Activated T-cell treated with anti-CD3 and anti-CD28 coated beads for 48 hours (primary cell): ENCODE measurements at places on chromosomes 2 and 18.

DNA sequence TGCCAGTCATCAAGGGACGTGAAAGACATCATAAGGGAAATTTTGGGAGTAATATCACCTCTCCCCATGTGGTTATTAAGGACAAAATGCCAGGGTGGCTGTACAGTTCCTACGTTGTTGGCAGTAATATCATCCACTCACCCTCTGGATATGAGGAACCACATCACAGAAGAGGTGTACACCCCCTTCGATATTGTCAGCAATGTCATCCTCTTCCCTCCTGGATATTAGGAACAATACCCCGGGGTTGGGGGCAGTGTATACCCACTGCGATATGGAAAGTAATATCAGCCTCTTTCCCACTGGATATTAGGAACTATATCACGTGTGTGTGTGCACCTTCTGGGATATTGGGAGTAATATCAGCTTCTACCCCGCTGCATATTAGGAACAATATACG, 1933.3 kb downstream of the SUCLG1 start:
- no peak for DNase-seq

DNA sequence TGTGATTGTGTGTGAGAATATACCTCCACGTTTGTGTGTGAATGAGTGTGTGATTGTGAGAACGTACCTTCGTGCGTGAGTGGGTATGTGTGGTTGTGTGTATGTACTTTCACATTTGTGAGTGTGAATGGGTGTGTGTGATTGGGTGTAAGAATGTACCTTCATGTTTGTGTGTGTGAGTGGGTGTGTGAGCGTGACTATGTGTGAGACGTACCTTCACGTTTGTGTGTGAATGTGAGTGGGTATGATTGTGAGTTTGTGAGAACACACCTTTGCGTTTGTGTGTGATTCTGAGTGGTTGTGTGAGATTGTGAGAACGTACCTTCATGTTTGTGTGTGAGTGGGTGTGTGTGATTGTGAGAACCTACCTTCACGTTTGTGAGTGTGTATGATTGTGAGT, 5.8 kb upstream of the ADCY3 start:
- DNase-seq, result no peak

- DNase-seq, result no peak
Observed at GRCh38 chr2:168753765-168754329, 48.6 kb upstream of the NOSTRIN start.

- DNase-seq, result no peak
Observed at GRCh38 chr18:24246143-24246542, 107.3 kb downstream of the CABYR start.

DNA sequence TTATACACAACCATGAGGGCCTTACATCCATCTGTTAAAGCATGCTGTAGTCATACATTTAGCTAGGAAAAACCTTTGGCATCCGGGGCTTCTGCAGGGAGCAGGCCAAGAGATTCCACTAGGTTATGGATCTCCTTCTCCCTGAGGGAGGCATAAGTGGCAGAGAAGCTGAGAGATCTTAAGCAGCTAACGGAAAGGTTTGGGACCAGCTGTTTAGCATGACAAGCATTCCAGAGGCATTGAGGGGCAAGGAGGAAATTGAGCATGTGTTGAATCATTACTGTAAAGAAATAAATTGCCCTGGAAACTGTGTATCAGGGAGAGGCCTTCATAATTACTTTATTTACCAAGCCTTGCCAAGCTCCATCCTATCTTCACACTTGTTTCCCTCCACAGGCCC, 643.1 kb downstream of the CNTNAP5 start:
- no peak for DNase-seq

DNA sequence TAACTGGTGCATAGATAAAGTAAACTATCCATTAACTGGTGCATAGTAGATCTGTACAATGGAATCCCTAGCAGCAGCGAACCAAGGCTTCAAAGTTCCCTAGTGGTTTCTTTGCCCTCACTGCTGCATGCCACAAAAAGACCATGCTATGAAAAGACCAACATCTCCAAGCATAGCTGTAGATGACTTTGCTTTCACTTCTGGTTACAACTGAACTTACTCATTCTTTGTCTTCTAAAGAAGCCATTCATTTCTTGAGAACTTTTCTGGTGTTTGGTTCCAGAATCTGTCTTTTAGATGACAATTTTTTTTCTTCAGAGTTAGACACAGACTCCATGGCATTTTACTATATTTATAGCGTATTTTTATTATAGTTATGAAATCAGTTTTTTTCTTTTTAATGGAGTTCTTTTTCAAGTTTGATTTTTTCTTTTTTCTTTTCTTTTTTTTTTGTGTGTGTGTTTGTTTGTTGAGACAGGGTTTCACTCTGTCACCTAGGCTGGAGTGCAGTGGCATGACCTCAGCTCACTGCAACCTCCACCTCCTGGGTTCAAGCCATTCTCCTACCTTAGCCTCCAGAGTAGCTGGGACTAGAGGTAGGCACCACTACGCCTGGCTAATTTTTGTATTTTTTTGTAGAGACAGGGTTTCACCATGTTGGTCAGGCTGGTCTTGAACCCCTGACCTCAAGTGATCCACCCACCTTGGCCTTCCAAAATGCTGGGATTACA, 63.6 kb downstream of the SLC35F5 start:
- DNase-seq, result no peak

DNA sequence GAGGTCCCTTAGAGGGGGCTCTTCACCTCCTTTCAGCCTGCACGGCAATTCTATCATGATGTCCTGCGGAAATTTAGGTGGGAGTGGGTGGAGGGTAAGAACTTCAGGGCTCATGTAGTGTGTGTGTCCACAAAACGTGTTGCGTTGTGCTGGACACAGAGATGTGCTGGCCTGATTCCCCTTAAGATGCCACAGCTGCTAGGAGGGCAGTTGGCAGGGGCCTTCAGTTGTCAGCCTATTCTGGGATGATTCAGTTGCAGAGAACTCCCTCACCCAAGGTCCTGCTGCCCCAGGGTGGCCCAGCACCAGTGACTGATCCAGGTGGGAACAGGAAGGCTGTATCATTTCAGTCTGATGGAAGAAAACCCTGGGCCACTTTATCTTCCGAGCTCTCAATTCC, 1.0 kb upstream of the HJURP start:
- no peak for DNase-seq

GRCh38 chr2:216777637-216778273, 82.1 kb downstream of the TNP1 start:
- peak; percentile 4 for DNase-seq

GRCh38 chr2:105678346-105678745, 66.4 kb upstream of the NCK2 start:
- no peak for DNase-seq

DNA sequence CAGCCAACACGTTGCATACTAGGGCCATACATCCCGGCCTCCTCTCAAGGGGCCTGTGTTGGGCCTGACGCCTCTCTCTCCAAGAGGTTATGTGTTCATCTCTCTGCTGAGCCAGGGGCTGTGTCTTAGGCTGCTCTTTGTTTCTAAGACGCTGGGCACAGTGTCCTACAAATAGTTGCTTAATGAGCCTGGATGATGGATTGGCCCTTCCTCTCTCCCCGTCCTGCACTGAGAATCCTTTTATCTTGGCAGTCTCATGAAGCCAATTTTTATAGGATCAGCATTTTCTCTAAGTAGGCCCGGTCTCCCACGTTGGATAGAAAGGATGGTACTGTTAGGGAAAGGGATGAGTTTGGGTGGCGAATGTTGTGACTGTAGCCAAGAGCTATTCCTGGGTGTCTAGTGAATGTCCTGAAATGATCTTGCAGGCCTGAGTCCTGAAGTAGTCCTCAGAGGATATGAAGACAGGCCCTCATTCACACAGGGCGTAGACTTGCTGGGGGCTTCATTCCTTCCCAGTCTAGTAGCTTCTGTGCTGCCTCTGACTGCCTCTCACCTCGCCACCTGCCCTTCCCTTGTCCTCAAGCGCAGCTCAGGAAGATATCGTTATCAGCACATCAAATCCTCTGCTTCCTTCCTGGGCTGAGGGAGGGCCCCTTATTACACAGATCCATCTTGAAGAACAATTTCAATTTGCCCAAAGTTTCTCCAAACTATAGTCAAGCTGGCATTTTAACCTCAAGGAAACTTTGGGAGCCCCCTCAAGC, 8.8 kb downstream of the LBH start:
- DNase-seq, result no peak

DNA sequence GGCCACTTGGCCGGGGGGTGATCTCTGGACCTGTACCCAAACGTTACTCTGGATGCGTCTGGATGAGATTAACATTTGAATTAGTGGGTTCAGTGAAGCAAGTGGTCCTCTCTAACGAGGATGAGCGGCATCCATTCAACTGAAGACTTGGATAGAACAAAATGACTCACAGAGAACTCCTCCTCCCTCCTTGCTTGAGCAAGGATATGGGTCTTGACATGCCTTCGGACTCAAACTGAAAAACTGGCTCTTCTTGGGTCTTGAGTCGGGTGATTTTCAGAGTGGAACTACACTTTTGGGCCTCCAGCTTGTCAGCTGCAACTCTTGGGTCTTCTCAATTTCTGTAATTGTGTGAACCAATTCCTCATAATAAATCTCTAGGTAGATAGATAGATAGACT, 47.2 kb downstream of the NETO1 start:
- DNase-seq, result no peak

DNA sequence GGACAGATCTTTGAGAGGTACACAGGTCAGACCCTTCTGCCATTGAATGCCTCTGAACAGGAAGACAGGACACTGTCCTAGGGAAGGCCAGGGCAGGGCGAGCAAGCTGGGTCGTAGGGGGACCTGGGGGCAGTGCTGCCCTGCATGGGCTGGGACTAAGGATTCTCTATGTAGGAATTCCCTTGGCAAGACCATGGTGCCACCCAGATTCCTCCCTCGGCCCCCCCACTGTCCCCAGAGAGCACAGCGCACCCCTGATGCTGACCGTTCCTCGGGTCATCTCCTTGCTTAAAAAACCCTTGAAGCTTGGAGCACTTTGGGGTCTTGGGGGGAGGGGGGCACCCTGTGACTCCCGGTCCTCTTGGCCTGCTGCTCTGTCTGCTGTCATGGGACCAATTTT, 195.1 kb downstream of the SEPTIN10 start:
- no peak for DNase-seq

DNA sequence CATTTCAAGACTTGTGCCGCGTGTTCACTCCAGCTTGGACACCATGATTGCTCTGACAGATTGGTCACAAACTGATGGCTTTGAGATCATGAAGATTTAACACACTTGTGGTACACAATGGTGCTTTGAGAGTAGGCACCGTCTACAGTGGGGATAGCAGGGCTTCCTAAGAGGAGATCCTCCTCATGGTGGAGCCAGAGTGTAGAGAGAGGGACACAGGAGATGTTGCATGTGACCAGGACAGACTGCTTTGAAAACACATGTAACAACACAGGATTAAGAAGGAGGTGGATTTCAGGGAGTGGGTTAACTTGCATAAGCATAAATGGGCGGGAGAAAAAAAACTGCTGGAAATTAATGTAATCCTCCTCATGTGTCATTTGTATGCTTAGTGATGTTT, 95.7 kb upstream of the LINC00305 start:
- no peak for DNase-seq

DNA sequence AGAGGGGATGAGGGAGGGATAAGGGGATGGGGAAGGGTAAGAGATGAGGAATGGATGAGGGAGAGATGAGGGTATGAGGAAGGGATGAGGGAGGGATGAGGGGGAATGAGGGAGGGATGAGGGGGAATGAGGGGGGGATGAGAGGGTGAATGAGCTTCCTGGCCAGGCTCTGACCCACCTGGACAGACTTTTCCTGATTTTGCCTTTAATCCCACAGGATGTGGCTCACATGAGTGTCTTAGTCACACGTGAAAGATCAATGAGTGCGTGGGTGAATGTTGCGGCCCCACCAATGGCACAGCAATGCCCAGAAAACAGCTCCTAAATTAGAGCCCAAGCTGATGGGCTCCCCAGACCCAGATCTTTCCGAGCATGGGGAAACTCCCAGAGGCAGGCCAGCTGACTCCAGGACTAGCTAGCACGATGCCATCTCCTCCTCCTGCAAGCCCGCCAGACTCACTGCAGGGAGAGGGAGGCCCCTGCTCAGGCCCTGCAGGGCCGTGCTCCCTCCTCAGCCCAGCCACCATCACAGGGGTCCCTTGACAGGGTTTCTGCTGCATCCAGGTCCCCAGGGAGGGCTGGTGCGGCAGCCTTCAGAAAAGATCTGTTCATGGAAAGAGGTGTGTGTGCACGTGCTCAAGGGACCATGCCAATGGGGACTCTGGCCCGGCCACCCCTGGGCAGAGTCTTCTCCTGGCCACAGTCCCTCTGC, 41.4 kb downstream of the AQP12A start:
- no peak for DNase-seq

DNA sequence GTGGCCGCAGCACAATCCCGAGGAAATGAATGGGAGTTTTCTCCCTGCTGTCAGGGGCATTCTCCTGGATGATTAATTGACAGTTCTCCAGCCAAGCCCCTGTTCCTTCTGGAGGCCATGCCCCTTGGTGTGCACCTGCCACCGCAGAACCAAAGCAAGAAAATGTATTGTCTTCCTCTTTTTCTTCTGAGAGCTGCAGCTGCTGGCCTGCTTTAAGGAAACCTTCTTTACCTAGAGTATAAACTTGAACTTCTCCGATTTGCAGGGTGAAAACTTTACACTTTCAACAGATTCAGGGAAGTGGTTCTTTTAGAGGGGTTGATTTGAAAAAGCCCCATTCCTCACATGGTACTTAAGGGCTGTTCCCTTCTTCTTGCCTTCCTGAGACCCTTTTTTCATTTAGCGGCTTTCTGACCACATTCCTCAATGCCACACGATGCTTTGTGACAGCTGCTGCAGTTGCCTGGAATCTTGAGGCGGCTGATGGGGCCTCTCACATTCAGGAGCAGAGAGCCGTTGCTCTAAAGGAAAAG, 402.8 kb downstream of the TXNL1 start:
- no peak for DNase-seq

GRCh38 chr18:33578518-33579348, 714 bp downstream of the ASXL3 start:
- no peak for DNase-seq

DNA sequence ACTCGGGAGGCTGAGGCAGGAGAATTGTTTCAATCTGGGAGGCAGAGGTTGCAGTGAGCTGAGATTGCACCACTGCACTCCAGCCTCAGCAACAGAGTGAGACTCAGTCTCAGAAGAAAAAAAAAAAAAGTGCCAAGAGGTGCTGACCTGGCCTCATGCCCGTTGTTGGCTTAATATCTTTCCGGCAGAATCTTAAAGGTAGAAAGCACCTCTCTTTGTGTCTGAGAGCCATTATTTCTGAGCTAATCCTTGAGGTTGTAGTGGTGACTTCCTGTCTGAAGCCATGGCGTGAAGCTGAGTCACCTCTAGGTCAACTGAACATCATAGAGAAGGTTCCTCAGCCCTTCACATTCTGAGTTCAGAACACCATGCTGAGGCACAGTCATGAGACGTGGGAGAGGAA, 60.4 kb downstream of the WDSUB1 start:
- DNase-seq, result no peak

DNA sequence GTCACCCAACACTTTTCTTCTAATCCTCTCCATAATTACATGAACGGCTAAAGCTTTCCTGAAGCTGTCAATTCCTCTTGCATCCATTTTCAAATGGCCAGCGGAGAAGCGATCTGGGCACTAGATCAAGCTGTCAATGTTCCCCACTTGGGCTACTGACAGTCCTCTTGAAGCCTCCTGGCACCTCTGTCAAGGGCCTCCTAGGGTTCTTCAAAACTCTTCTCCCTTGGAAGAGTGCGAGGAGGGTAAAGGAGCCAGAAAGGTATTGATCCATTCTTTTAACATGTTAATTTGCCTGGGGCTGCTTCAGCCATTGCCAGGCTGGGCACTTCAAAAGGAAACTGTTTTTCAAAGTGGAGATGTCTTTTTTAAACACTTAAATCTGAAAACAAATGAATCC, 19.8 kb downstream of the EPHA4 start:
- no peak for DNase-seq
